Inflammatory macrophage treated with lipopolysaccharide for 4 hours (primary cell): ENCODE measurements at places on chromosomes 1 and 21.

DNA sequence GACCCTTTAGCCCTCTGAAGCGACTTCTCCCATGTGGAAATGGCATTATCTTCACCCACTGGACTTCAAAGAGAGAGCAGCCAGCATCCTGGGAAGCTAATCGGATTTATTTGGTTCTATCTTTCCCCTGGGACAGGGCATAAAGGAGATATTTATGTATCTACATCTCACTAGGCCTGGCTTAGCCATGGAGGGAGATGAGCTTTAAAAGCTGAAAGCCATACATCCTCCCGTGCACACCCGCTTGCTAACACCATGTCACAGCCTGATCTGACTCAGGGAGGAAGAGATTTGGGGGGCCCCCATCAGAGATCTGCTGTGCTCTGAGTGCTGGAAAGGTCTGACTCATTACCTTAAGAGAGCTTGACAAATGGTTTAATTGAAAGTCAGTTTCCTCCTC lies 155.9 kb downstream of the PLXNA2 start:
- no peak for DNase-seq

GRCh38 chr1:25641931-25642573 lies 25.5 kb downstream of the MAN1C1 start:
- no peak for DNase-seq

GRCh38 chr1:175511496-175511895 lies 231.9 kb downstream of the TNR start:
- peak; percentile 65 for DNase-seq

- DNase-seq, result no peak
Observed at GRCh38 chr1:45412899-45413298, 72.7 kb upstream of the MUTYH start.

DNA sequence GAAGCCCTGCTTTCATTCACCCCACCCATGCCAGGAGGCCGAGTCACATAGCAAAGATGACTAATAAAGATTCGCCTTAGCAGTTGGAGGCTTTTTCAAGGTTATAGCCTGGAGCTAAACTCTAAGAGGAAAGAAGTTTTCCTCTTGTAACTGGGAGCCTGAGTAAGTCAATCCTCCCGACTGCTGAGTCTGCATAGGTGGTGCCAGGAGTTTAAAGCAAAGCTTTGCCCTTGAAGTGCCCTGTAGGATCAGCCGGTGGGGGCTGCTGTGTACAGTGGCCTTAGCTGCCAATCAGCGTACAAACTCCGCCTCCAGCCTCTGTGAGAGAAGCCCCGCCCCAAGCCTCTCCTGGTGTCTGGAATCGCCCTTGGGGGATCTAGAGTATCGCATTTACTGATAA lies 147.5 kb upstream of the SPATA6 start:
- no peak for DNase-seq

GRCh38 chr1:201766131-201766866 lies 62.7 kb upstream of the IPO9 start:
- DNase-seq, result no peak

DNA sequence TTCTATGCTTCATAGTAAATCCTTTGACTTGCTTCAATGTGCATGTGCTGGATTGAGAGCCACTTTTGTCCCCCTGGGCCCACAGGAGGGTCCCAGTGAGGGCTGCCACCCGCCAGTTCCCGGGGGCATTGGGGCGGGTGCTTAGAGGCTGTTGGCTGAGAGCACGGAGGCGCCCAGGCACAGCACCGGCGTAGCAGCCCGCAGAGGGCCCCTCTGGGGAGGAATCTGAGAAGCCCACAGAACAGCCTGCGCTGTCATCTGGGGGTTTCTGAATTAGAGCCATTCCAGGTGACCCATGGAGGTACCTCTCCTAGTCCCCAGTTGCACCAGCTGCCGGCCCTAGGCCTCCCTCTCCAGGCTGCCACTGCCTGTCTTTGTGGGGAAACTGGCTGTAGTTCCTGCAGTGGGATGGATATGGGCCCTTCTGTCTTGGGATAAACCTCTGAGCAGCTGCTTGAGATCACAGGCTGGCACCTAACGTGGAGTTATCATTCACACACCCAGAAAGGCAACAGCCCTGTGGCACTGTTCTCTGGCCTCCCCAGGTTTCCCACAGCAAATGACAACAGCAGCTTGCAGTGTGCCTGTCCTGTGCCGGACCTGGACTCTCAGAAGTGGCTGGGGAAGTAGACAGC lies 39.5 kb downstream of the TMEM51 start:
- DNase-seq, result no peak
